ENCODE measurements at places on chromosomes 6 and 20.
A peak's percentile ranks its signal among the peaks of the same experiment; 100 is the strongest.

GRCh38 chr20:63696306-63696627 is 185 bp upstream of the TNFRSF6B start:
- no peak for DNase-seq

DNA sequence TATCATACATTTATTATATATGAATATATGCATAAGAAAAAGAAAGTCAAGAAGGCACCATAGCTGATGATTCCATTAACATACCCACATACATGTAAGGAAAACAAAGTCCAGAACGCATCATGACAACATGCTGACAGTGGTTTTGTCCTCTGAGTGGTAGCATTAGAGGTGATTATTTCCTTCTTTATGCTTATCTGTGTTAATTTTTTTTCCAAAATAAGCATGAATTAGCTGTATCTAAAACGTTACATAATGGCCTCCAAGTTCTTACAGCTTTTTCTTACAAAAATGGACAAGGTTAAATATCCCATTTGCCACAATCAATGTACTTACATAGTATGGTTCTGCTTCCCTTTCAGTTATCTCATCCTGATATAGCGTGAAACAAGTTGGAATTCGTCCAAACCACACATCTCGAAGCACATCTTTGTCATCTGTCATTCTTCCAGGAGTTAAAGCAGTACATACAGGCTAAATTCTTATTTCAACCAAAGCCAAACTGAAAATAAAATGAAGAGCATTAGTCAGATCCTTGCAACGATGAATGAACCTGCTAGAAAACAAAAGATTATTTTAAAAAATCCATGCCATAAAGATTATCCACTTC is 9.7 kb downstream of the ATG5 start:
- DNase-seq, result no peak

- DNase-seq, result no peak
Observed at GRCh38 chr6:30641048-30641447, 5.9 kb upstream of the C6orf136 start.

DNA sequence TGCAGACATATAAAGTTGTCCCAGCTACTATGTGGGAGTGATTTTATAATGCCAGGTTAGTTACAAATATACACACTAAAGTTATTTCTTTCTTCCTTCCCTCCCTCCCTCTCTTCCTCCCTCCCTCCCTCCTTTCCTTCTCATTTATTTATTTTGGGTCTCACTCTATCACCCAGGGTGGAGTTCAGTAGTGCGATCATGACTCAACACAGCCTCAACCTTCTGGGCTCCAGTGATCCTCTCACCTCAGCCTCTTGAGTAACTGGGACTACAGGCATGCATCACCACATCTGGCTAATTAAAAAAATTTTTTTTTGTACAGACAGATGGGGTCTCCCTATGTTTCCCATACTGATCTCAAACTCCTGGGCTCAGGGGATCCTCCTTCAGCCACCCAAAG is 59.2 kb downstream of the PHF20 start:
- DNase-seq, result no peak

DNA sequence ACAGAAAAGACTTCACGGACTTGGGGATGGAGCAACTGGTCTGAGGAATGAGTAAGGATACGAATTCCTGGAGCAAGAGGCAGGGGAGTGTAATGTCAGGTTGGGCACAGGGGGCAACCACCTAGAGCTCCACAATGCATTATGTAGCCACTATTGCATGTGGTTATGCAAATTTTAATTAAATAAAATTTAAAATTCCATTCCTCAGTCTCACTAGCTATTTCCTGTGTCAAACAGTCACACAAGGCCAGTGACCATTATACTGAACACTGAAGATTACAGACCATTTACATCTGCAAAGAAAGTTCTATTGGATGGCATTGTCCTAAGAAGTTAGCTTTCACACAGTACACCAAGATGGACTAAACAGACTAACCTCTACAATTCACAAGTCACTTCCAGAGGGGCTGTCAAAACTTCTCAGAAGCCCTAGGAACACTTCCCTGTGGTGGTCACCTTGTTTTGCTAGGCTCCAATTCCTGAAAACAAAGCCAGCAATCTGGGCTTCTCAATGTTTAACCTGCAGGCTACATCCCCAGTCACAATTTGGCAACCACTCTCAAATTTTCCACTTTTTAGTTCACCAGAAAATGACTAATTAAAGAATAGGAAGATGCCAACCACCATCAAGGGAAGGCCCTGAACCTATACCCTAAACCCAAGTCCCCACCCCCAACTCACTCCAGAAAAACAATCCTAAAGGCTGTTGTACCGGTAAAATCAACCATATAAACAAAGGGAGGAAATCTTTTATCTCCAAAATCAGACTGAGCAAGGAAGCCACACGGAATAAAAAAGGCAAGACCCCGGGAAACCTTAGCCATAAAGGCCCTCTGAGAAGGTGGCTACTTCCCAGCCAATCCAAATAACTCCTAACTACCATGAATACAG is 34.2 kb upstream of the C20orf203 start:
- no peak for DNase-seq

DNA sequence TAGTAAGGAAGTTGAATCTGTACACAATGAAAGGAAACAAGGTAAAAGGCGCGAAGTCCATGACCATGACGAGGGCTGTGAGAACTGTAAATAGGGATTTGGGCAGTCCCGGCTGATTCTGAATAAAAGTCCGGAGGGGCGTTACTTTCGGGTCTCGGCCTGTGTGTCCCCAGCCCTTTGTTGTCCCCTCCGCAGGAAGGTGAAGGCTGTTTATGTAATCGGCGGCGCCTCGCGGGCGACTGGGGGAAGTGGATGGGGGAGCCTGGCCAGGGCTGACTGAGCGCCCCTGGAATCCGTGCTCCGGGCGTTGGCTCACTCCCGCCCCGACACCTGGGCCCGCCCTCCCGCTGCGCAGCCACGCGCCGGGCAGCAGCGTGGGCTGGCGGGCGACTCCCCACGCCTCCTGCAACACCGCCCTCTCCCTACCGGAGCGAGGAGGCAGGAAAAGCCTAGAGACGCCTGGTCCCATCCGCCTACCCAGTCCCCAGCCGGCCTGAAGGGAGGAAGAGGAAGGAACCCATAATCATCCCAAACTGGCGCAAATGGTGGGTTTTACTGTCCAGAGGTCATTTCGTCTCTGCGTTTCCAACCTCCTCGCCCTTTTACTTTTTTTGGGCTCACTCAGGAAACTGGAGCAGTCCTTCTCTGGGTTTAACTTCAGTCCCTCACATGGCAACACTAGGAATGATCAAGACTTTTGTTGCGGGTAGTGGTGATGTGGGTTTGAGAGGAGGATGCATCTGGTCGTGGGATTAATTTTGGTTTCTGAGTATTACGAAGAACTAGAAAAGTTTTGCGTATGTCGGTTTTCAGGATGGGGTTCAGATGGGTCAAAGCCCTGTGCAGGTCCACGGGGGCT is 12.1 kb downstream of the TRIM31 start:
- no peak for DNase-seq

DNA sequence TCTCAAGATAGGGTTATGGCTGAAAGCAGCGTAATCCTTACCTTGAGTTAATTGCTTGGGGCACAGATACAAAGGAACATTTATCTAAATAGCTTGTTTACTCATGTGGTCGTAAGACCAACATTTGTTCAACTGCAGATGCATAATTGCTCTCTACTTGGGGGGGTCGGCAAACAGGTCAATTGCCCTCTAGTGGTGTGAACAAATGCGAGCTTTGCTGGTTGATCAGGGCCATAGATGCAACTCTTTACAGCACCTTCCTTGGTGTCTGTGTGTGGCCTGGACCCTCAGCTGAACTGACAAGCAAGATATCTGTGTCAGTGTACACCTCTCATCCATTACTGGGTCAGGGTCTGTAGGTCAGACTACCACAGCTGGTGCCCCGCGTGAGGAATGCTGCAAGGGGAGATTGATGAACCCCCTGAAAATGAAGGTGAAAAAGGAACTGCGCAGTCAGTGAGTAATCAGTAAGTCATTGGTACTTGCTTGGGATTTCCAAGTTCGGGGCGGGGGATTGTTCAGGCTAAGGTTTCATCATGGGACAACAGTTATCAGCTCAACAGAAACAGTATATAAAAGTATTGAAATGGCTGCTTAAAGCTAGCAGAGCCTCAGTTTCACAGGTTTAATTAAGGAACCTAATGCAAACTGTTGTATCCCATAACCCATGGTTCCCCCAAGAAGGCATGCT is 24.0 kb downstream of the HLA-DPA1 start:
- no peak for DNase-seq

GRCh38 chr20:48984575-48985219 is 61.4 kb upstream of the CSE1L start:
- DNase-seq, result no peak

DNA sequence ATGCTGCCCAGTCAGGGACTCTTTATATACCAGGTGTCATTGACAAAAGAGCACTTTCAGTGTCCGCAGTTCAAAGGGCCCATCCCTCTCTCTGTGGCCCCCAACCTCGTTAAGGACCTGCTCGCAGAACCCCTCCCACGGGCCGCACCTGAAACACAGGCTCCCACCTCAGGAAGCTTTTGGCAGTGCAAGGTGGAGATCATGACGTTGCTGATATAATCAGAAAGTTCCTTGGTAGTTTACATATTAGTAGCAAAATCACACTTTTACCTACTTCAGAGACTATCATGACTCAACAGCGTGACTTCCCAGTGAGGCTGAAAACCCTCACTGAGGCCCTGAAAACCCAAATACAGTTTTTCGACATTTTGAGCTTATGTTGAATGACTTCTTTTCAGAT is 4.1 kb downstream of the TTLL2 start:
- DNase-seq, result no peak

GRCh38 chr6:169165561-169166300 is 87.9 kb downstream of the THBS2 start:
- no peak for DNase-seq

DNA sequence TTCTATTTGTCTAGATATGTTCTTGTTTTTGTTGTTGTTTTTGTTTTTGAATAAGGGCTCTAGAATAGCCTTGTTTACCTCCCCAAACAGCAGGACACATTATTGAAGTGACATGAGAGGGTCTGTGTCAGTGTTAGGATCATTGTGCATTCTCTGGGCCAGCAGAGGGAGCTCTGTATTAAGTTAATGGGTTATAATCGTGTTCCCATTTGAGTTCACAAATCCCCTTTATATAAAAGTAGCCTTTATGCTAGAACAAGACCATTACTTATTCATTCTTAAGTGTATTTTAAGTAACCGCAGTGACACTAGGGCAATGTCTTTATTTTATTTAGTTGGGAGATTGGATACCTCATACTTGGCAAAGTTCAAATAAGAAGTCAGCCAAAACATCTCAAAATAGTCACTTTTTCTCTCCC is 44.8 kb downstream of the STK4 start:
- peak; percentile 47 for DNase-seq

DNA sequence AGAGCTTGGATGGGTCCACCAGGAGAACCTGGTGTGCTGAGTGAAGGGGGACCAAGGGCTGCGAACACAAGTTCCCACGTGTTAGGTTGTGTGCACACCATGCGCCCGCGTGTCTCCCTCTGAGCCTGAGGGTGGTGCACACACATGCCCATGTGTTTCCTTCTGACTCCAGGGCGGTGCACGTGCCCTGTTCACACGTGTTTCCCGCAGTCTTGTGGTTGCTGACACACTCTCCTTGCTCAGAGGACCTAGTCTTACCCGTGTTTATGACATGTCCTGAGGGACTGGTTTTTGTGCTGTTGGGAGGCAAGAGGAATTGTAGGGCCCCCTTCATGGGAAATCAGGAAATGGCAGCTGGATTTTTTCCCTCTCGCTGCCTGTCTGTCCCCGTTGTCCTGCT is 36.3 kb upstream of the PCMTD2 start:
- DNase-seq, result no peak

- DNase-seq, result no peak
Observed at GRCh38 chr6:32184084-32184640, at the start of gene AGER. AGER (minus strand) TSS chr6:32184253; CDS start chr6:32184222, 31 bp downstream.

- DNase-seq, result no peak
Observed at GRCh38 chr6:26404546-26404945, 2.5 kb downstream of the BTN3A1 start.

GRCh38 chr6:11213422-11214021 is 18.9 kb downstream of the NEDD9 start:
- DNase-seq, result no peak

DNA sequence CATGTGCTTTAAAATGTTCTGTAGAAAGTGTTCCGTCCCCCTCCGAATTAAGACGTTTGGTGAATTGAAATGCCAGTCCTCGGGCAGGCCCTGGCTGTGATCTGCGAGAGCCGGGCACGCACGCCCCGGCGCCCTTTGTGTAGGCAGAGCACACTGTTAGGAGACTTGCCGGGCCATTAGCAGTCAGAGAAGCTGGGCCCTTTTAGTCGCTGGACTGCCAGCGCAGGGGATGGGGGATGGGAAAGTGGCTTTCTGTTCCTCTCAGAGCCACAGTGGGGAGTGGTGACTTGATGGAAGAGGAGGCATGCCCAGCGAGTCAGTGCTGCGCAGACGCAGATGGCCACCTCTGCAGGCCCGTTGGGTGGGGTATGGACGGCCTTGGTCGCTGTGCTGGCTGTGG is 2.2 kb downstream of the PPP1R3G start:
- no peak for DNase-seq

- DNase-seq, result no peak
Observed at GRCh38 chr6:14728396-14729024, 517.4 kb upstream of the JARID2 start.

- no peak for DNase-seq
Observed at GRCh38 chr6:53446151-53446550, 97.4 kb upstream of the ELOVL5 start.

- no peak for DNase-seq
Observed at GRCh38 chr20:38870733-38871559, 55.3 kb upstream of the FAM83D start.

DNA sequence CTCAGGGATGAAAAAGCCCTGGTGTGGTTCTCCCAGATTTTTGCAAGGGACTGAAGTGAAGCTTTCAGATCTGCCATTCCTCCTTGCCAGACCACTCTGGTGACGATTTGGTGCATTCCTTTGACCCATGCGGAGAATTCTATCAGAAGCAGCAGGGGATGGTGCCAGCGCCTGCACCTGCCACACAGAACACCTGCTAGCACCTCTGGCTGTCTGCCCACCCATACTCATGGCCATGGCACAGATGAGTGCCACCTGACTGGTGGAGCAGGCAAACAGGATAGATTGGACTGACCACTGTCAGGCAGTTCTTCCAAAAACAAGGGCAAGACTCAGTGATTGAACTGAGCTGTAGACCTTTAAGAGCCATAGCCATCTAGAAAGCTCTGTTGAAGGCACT is 107.1 kb downstream of the CDYL start:
- no peak for DNase-seq

DNA sequence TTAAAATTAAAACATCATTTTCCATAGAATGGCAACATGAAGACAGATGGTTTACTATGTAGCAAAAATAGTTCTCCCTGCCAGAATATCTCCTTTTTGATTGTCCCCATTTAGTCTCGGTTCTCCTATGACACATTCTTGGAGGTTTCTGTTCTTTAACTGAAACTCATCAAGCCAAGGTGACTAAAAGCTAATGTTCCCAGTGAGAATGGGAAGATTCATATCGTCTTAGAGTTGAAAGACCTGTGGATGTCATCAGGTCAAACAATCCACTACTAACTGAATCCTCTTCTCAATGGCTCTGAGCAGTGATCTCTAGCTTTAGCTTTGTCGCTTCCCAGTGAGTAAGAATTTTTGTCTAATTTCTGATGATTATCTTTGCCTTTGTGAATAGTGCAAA is 1.3 kb upstream of the DOK5 start:
- DNase-seq, result no peak
